ENCODE measurements at places on chromosomes 2 and 18.

DNA sequence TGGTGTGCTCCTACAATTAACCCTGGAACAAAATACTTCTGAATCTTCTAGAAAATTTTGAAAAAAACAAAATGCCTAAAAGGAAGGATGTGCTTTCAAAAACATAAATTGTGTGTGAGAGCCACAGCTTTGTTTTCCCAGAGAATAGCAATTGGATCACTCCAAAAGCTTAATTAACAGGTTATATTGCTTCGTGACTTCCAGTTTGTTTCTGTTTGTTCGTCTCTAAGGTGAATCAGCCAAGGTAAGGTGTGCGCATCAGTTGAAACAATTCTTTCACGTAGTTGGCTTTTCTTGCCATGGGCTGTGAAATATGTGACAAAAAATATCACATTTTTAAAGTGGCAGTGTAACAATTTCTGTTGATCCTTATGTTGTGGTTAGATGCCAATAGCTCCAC lies 90.3 kb upstream of the BARD1 start:
- DNase-seq: no peak

- DNase-seq: no peak
These were observed 14.2 kb upstream of the DSG1 start for GRCh38 chr18:31303771-31304170.

DNA sequence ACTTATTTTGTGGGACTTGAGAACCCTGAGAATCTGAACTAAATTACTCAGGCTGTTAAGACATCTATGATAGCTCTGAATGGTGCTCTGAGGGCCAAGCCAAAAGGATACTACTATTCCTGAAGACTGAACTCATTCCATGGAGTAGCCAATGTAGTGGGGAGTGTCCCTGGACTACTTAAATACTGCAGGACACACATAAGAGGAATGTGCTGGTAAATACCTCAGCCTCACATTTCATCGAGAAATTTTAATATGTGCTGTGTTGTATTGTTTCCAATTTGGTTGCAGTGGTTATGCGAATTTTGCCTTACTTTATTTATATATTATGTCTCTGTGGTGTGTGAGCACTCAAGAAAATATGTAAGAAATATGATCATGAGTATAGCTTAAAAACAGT lies 264.4 kb upstream of the FIGN start:
- DNase-seq: no peak

- DNase-seq: no peak
These were observed 346.7 kb upstream of the LRATD1 start for GRCh38 chr2:14285812-14286211.

- DNase-seq: no peak
These were observed 723.3 kb downstream of the TSN start for GRCh38 chr2:122478771-122479170.

Data from KBM-7 (cell line).